Stomach (tissue), 19 donors: ENCODE measurements at places on chromosomes 7 and 10. TPM values are rescaled to one million over a fixed set of nuclear protein-coding genes. Genes with fewer than 3 reads are reported as not detected.
A peak's percentile ranks its signal among the peaks of the same experiment; 100 is the strongest.

DNA sequence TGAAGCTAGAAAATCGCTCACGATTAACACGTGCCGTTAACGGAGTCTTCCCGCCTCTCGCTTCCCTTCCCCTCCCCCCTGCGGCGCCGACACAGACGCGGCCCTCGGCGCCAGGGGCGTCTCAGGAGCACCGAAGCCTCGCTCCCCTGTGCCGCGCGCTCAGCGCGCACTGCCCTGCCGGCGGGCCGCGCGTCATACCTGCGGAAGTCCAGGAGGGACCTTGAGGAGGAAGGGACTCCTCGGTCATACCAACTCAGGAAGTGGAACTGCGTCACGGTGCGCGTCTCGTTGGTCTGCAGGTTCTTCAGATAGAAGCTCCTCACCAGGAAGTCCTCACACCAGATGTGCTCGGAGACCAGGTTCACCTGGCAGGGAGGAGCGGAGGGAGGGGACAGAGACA is 239.6 kb downstream of the DNAJB6 start:
- no peak for DNase-seq

DNA sequence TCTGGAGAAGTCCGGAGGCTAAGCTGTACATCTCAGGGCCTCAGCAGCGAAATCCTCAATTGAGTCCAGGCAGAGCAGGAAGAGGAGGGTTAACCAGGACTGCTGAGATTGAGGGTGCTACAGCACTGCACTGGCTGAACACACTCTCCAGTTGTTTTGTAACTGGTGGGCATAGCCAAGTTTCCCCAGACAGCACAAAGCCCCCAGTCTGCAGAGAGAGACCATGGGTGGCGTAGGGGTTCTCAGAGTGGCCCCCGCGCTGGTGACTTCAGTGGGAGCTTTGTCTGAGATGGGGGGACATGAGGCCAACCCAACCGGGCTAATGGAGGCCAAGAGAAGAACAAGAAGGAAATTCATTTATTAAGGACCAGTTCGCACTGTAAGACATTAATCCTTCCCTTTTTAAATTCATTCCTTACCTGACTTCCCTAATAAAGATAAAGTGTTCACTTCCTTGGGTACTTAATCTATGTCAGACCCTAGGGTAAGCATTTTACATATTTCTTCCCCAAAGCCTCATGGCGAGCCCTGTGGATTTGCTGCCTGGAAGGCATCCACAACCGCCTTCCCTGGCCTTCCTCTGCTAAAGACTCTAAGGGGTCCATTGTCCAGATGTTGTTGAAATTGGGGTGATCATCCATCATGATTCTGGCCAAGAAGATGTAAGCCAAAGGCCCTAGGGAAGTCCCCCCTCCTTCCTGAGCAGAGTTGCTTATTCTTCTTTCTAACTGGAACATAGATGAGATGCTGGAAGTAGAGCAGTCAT is 121.4 kb upstream of the CHST15 start:
- DNase-seq = no peak

GRCh38 chr7:151114151-151115090 is 28.1 kb downstream of the AGAP3 start:
- DNase-seq = peak; percentile 41

DNA sequence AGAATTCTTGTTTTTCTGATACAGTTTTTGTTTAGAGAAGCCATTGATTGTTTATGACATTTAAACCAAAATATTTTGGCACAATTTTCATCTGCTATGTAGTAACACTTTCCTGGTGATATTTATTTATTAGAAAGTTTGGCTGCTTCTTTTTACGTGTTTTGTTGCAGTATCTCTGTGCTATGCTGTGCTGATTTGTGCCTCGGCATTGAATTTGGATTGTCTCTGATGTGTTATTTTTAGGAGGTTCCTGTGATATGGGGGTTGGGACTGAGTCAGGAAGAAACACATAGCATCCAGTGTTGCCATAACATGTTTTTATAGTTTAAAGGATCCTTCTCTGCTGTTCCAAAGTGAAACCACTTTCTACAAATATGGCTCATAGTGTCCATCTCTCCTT is 1197.7 kb upstream of the LRRN3 start:
- no peak for DNase-seq

DNA sequence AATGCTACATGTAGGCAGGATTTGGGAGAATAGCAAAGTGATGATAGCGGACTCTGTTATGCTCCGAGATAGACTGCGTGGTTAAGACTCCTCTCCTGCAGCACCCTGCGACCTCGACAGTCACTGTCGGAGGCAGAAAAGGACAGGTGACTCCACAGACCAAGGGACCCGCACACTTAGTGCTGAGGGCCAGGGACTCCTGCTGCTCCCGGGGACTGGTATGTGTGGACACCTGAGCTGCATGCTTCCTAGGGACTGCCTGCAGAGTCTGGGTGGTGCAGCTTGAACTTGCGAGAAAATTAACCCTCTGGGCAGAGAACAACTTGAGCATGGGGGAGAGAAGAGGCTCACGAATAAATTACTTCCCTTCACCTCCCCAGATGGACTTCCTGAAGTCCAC is 407.1 kb upstream of the PFKP start:
- no peak for DNase-seq

DNA sequence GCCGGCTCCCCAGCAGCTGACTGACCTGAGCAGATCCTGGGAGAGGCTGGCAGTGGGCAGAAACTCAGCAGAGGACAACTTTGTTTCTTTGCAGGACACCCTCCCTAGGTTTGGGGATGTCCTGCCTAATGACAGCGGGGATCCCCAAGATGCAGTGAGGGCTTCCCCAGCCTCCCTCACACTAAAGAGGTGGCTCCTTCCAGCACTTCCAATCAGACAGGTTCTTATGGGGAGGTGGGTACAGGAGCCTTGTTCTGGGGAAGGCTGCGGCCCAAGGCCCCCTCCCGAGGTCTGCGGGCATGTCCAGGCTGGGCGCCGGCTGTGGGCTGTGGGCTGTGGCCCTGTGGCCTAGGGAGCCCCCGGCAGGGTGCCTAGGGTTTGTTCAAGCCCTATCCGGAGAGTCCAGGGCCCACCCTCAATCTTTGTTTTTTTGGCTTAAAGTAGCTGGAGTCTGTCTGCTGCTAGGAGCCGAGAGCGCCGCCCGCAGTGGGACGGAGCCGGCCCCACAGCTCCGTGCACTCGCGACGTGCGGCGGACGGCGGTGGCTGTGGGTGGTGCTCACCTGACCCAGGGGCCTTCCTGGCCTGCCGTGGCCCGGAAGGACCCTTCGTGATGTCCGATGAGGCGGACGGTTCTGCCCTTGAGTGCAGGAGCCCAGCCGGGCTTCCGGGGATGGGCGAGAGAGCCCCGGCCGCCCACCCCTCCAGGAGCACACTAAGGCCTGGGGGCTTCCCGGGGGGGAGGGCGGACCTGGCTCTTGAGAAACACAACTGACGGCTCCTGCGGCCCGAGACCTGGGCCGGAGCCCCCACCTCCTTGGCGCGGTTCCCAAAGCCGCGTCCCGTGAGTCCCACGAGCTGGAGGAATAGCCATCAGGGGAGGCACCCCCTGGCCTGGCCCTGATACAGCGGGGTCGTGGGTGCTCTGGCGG is 57.2 kb downstream of the PDGFA start:
- DNase-seq = no peak

DNA sequence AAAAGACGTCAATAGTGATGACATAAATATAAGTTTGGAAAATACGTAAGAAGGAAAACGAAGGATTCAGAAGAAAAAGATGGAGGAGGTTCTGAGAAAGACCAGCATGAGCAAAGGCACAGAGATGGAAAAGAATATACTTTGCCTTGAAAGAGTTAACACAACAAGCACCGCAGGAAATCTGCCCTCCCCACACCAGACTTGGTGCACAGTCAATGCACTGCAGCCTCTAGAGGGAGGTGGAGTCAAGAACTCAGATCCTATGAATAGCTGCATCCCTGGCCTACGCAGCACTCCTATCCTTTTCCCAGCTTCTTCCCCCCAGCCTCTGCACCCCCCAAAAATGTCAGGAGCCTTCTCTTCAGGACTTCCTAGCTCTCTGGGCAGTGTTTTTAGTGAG is 1370.6 kb upstream of the LRRTM3 start:
- no peak for DNase-seq

GRCh38 chr10:97048649-97049427 is 136.9 kb downstream of the SLIT1 start:
- no peak for DNase-seq

GRCh38 chr10:14022954-14023672 is 307.6 kb downstream of the FRMD4A start:
- DNase-seq = no peak

DNA sequence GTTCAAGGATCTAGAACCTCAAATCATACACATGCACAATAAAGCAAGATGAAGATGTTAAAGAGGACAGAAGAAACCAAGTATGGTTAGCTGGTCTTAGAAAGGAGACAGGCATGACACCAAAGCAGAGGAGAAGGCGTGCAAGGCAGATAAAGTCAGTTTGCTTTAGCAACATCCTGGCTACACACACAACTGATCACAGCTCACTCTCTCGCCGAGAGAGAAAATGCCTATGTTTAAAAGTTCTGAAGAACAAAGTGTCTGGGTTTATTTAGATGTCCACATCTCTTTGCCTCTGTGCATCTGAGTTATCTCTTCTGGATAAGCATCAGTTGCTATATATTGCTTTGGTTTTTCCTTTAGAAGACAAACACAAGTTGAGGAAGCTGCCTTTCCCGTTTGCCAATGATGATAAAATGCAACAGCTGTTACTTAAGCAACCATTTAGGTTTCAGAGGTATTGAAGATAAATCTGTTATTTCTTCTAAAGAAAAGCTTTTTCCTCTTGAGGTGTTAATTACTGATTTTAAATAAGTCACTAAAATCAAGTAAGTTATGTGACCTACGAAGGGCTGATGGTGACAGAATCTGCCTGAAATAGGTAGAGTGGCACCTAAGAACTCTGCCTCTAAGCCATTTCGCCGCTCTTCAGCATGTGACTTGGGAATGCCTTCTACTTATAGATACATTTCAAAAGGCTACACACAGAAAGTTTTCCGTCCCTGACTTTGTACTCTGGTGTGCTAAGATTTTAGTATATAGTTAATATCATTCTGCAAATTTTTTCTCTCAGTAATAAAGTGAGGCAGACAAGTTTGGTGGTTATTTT is 146.2 kb upstream of the ASAH2 start:
- DNase-seq = no peak

DNA sequence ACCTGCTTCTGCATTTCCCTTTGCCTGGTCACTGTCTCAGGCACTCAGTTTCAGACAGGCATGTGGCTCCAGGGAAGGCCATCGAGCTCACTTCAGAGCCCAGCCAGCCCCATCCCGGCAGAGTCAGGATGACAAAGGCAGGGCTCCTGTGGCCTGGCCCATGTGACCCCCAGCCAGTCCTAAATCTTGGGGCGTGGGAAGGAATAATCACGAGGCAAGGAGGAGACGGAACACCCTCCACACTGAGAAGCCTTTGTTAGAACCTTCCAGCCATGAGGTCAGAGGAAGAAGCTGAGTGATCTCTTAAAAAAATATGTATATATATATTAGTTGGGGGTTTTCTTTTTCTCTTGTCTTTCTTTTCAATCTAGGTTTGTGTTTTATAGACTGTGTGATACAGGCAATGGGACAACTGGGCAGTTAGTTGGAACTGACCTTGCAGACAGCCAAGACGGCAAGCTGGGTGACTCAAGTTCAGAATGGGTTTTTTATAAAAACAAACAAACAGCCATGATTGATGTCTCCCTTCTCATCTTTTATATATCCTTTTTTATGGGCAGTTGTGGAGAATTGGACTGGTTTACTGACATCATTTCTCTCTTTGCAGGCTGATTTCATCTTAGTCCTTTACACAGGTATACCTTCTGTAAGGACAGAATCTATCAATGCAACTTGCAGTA is 60.8 kb downstream of the CHN2 start:
- DNase-seq = no peak

DNA sequence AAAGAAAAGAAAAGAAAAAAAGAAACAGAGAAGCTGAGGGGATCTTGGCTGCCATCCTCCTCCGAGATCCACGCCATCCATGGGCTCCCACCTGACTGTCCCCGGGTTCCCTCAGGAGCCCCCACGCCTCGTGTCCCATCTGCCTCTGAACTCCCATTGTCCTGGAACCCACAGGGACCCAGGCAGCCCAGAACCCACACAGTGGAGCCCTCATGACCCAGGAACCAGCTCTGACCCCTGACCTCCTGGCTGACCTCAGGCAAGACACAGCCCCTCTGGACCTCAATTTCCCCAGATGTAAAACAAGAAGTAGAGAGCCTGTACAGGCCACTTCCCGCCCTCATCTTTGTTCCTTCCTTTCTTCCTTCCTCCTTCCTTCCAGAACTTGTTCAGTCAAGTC is 40.4 kb downstream of the RASGEF1A start:
- no peak for DNase-seq

DNA sequence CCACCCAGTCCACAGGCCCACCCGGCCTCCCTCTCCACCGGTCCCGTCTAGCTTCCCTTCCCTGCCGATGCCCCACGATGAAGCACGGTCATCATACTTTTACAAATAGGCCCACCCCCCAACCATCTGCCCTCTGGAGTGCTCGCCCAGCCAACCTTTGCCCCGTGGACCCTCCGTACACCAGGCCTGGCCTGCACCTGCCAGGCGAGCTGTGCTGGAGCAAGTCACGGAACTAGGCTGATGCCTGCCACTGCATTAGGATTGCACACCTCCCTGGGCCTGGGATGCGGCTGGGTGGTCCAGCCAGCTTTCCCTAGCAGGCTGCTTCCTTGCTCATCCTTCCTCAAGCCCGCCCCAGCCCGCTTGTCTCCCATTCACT is 44.7 kb downstream of the PPIF start:
- peak; percentile 21 for DNase-seq

GRCh38 chr10:526651-527312 is 162.7 kb downstream of the DIP2C start:
- DNase-seq = no peak

DNA sequence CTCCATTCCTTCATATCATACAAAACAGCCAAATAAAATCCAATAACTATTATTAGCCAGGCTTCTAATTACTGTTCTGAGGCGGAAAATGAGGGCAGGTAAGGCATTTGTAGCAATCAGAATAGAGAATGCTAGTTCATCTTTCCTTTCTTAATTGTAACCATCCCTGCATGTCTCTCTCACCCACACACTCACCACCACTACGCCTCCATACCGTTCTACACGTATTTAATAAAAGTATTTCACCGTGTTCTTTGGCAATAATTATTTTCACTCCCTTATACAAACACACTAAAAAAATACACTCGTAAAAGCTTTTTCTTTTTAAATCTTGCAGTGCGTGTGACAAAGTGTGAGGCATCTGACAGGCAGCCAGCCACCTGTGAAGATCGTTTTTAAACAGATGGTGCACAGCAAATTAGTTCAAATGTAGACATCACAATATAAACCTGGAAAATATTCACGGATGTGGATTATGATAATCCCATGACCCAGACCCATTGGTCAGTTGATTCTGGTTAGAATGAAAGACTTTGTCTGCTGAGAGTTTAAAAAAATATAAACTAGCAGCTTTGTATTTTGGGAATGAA is 653.6 kb downstream of the REEP3 start:
- no peak for DNase-seq

- no peak for DNase-seq
These were observed 27.1 kb upstream of the COL13A1 start for GRCh38 chr10:69774596-69774995.

GRCh38 chr10:124381011-124381611 is 37.6 kb downstream of the OAT start:
- DNase-seq = no peak

- peak; percentile 52 for DNase-seq
These were observed 194.9 kb upstream of the MGMT start for GRCh38 chr10:129272176-129272575.

Gene VIPR2
- 25.4 TPM for total RNA-seq

Gene LAMB4
- not detected for total RNA-seq

Gene STX1A
- 57.2 TPM for total RNA-seq

Gene SLC13A1
- total RNA-seq = 0.18 TPM

Gene OR2A1
- not detected for total RNA-seq

Gene TMEM236
- not detected for total RNA-seq

Gene ENKUR
- total RNA-seq = 0.37 TPM

Gene PRPS1L1
- not detected for total RNA-seq

Gene CCDC6
- 19.3 TPM for total RNA-seq

Gene TAC1
- 2.8 TPM for total RNA-seq

Gene HOXA4
- 5.8 TPM for total RNA-seq
